CD4-positive, CD25-positive, alpha-beta regulatory T cell (primary cell): ENCODE measurements at places on chromosomes 12 and 14. TPM values are rescaled to one million over a fixed set of nuclear protein-coding genes. Genes with fewer than 3 reads are reported as not detected.

GRCh38 chr12:14545144-14546124, 22.2 kb downstream of the PLBD1 start:
- H3K36me3 ChIP-seq = no peaks in the 10 kb centered on the region
- H3K27me3 ChIP-seq = no peaks in the 10 kb centered on the region
- H3K4me1 ChIP-seq = no peaks in the 10 kb centered on the region
- H3K27ac ChIP-seq = no peak overlapping the region

Gene WNT1
- total RNA-seq = 0.62 TPM

DNA sequence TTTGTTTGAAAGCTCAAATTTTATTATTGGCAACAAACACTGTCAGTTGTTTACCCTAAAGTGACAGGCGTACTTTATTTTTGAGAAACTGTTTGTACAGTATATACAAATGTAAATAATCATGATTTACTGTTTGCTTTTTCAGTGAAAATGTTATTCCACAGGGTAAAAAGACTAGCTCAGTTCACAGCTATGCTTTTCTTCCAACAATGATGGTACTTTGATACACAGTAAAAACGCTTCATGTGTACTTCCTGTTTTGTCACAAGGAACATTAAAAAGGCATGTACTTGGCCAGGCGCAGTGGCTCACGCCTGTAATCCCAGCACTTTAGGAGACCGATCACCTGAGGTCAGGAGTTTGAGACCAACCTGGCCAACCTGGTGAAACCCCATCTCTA, 53.7 kb downstream of the MON2 start:
- peaks cover 8% of the 10 kb centered on the region for H3K36me3 ChIP-seq
- H3K4me3 ChIP-seq = no peak overlapping the region
- H3K27ac ChIP-seq = no peak overlapping the region
- H3K4me1 ChIP-seq = peaks cover 6% of the 10 kb centered on the region
- no peak for DNase-seq

DNA sequence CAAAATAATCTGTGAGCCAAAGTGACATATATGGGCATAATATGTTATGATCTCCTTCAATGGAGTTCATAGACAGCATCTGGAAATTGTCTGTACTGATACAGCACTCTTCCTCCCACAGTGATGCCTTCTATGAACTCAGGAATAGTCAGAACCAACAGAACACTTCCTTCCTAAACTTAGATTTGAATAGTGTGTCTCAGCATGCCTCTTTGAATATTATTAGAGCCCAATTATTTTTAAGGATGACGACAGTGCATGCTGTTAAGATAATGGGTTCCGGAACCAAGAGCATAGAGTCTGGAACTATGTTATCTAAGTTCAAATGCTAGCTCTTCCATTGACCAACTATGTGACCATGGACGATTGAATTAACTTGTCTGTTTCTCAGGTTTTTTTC, 386.6 kb upstream of the PRICKLE1 start:
- no peak overlapping the region for H3K4me3 ChIP-seq
- no peaks in the 10 kb centered on the region for H3K4me1 ChIP-seq
- no peak overlapping the region for H3K27ac ChIP-seq
- H3K36me3 ChIP-seq = no peaks in the 10 kb centered on the region

DNA sequence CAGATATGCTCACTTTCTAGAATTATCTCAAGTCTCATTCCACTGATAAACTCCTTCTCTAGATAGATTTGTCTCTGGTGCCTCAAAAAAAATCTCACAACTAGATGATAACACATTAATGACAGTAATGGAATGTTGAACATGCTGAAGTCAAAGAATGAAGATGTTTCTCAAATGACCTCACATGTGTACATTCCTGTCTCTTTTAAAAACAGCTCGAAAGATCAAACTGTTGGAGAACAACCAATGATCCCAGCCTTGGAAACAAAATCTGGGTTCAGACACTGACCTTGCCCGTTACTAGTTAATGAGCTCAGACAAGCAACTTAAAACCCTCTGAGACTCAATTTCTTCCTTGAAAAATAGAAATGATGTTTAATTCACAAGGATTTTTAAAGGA, 44.7 kb upstream of the KCNJ8 start:
- no peak for DNase-seq
- no peak overlapping the region for H3K4me3 ChIP-seq
- no peaks in the 10 kb centered on the region for H3K27me3 ChIP-seq
- H3K4me1 ChIP-seq = no peaks in the 10 kb centered on the region
- H3K27ac ChIP-seq = no peak overlapping the region
- H3K36me3 ChIP-seq = no peaks in the 10 kb centered on the region

Gene MON2
- 70.1 TPM for total RNA-seq

Gene PZP
- not detected for total RNA-seq

Gene TAS2R9
- not detected for total RNA-seq

DNA sequence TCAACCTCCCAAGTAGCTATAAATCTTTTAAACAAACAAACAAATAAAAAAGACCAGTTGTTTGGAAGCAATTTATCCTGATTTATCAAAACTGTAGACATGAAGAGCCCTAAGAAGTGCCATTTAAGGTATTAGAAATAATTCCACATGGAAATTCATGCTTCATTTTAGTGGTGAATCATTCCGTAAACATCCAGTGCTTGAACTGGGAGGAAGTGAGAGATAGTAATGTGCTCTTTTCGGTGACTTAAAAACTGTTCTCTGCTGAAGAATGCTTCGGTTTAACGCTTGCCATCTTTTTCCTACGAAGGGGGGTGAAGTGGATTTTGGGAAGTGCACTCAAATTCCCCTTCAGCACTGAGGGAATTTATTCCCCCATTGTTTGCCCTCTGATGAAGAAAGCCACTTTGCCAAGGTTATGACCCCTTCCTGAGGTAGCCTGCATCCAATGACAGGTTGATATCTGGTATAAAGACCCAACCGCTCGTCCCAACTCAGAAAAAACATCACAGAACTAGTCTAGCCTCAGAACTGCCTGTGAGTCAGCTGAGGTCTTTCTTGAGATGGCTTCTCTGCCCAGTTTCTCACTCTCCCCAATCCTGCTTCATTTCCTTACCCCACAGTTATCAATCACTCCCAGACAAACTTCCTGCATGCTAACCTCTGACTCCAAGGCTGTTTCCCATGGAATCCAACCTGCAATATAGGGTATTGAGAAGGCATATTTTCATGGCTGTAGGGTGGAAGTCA, 244.1 kb downstream of the AEBP2 start:
- no peaks in the 10 kb centered on the region for H3K27me3 ChIP-seq
- H3K4me1 ChIP-seq = no peaks in the 10 kb centered on the region
- H3K36me3 ChIP-seq = no peaks in the 10 kb centered on the region
- H3K4me3 ChIP-seq = no peak overlapping the region

- H3K4me1 ChIP-seq = no peaks in the 10 kb centered on the region
- H3K4me3 ChIP-seq = no peak overlapping the region
- no peak overlapping the region for H3K27ac ChIP-seq
- DNase-seq = no peak
- H3K27me3 ChIP-seq = no peaks in the 10 kb centered on the region
Measured at GRCh38 chr12:70837026-70837425, 83.5 kb downstream of the PTPRR start.

DNA sequence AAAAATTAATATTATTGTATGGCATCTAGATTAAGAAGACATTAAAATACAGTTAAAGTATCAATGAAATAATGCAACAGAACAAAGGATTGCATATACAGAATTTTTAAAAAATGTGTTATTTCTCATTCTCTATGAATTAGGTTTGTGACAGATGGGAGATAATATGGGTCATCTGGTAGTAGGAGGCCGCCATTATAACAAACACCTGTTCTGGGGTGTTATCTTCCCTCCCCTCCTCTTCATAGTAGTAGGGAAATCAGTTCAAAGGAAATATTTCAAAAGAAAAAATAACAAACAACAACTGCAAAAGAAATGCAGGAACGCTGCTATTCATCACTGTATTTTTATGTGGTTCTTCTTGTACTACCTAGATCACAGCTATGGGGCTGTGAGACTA, 187.0 kb upstream of the ATP2B1 start:
- DNase-seq = no peak
- no peak overlapping the region for H3K4me3 ChIP-seq
- no peaks in the 10 kb centered on the region for H3K36me3 ChIP-seq
- H3K4me1 ChIP-seq = peaks cover 10% of the 10 kb centered on the region
- H3K27ac ChIP-seq = no peak overlapping the region

GRCh38 chr14:100655741-100656085, 68.5 kb upstream of the BEGAIN start:
- H3K36me3 ChIP-seq = no peaks in the 10 kb centered on the region
- peaks cover 16% of the 10 kb centered on the region for H3K4me1 ChIP-seq
- H3K27ac ChIP-seq = no peak overlapping the region
- H3K4me3 ChIP-seq = no peak overlapping the region

GRCh38 chr12:108253540-108253939, 85.6 kb downstream of the CMKLR1 start:
- no peak overlapping the region for H3K27ac ChIP-seq
- peak; percentile 2 for DNase-seq
- H3K4me3 ChIP-seq = no peak overlapping the region
- no peaks in the 10 kb centered on the region for H3K36me3 ChIP-seq

Gene KLHDC1
- 3.1 TPM for total RNA-seq

DNA sequence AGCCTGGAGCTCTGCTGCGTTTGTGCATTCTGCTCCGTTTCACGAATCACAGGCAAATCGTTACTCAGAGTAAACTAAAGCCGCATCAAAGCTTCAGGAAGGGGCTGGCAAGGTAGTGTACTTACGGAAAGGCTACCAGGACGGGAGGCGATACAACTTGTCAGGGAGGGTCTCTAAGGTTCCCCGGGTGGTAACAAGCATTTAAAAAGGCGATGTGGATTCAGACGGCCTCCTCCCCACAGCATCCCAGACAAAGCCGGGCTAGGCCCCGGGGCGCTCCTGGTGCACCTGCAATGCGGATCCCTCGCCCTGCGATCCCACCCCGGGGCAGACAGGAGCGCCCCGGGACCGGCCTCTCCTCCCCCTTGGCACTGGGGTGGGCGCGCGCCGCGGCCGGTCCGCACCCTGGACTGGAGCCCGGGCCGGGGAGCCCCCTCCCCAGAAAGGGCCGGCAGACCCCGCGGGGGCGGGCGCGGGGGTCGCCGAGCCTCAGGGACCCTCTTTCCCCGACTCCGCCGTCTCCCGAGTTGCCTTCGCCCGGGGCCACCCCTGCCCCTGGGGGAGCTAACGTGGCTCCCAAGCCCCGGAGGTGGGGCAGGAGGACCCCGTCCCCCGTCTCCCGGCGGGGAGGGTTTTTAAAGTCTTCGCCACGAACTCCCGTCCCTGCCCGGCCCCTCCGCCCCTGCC, 718 bp downstream of the CCDC92 start:
- H3K4me1 ChIP-seq = peaks cover 19% of the 10 kb centered on the region
- peak; percentile 54 for DNase-seq
- peak overlapping the region; percentile 79 for H3K4me3 ChIP-seq
- peak overlapping the region; percentile 37 for H3K27ac ChIP-seq
- no peaks in the 10 kb centered on the region for H3K36me3 ChIP-seq
- H3K27me3 ChIP-seq = no peaks in the 10 kb centered on the region
